Activated T-cell treated with anti-CD3 and anti-CD28 coated beads, Interleukin-2, amount 50 U/mL, for 72 hours (primary cell): ENCODE measurements at places on chromosomes 4 and X.

DNA sequence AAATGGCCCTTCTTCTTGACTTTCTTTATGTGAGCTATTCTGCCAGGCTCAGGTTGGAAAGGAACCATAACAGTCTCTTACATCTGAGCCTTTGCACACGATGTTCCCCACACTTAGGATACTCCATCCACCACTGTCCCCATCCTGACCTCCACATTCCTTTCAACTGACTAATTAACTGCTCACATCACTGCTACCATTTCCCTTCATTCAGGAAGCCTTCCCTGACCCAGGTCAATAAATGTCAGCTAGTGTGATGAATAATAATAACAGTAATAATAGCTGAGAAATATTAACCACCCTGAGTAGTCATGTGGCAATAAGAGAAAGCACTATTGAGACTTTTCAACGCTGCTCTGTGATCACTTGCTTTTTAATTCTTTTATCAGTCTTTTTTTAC is 291.7 kb downstream of the KCNIP4 start:
- DNase-seq: no peak

- no peak for DNase-seq
Observed at GRCh38 chr4:78297116-78297800, 240.1 kb downstream of the FRAS1 start.

GRCh38 chr4:41332510-41333054 is 75.9 kb downstream of the UCHL1 start:
- DNase-seq: no peak

- peak; percentile 26 for DNase-seq
Observed at GRCh38 chr4:1604706-1605205, 79.4 kb downstream of the FAM53A start.

- DNase-seq: no peak
Observed at GRCh38 chr4:46270986-46271596, 118.8 kb downstream of the GABRA2 start.

DNA sequence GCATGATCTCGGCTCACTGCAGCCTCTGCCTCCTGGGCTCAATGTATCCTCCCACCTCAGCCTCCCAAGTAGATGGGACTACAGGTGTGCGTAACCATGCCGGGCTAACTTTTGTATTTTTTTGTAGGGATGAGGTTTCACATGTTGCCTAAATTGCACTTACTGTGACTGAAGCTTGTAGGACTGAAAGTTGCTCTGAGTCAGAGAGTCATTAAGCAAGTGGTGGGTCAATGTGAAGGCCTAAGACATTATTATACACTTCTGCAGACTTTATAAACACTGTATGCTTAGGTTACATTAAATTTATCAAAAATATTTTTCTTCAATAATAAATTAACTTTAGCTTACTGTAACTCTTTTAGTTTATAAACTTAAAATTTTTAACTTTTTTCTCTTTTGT is 170.2 kb downstream of the FAT4 start:
- no peak for DNase-seq

GRCh38 chr4:106421441-106422296 is 53.1 kb upstream of the GIMD1 start:
- DNase-seq: no peak

- DNase-seq: no peak
Observed at GRCh38 chr4:183830438-183830985, 74.6 kb upstream of the STOX2 start.

- DNase-seq: no peak
Observed at GRCh38 chrX:97637289-97637688, 753.6 kb downstream of the RPA4 start.

- DNase-seq: no peak
Observed at GRCh38 chr4:47500776-47501175, 15.7 kb downstream of the ATP10D start.

- no peak for DNase-seq
Observed at GRCh38 chr4:123259676-123260646, 136.6 kb upstream of the SPRY1 start.

- no peak for DNase-seq
Observed at GRCh38 chr4:168803732-168804131, 206.3 kb downstream of the CBR4 start.

DNA sequence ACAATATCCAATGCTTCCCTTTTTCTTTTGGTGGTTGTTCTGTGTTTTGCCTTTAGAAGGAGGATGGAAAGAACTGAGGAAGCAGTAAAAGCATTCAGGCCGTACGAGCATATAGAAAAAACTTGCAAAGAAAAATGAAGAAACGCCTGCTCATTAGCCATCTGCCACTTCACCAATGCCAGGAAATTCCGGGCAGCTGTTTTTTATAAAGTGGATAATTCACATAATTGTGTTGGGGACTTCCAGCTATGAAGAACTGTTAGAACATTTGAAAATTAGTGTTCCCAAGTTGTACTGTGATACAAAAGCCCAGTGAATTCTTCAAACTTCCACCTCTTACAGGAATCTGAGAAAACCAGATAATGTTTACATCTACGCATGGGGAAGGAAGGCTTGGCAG is 11.7 kb downstream of the RELL1 start:
- no peak for DNase-seq

DNA sequence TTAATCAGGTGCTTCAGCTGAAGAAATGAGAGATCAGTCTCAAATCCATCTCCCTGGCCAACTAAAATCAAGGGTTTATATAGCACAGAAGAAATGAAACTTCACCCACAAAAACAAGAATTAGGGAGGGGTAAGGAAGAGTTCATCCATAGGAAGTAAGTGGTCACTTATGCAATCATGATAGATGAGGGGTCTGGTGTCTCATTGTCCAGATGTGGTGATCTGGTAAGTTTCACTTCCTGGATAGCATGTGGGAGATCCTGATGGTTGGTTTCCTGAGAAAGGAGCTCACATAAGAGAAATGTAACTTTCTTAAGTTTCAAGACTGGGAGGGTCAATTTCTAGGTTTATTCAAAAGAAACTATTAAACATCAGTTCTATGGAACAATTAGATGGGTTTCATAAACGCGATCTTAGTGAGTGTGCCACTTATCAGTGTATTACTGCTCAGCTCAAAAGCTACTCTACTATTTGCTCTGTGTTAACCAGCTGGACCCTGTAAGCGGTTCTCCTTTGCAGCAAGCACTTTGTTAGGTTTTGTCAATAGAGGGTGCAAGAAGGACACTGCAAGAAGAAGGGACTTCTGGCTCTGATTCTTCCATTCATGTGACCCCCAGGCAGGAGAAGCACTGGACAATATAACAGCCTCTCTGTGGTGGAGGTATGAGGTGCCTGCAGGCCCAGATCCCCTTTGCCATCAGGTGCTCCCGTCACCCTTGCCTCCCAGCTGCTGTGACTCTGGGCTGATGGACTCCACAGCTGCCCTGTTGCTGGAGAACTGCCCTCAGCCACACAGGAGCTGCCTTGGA is 35.4 kb upstream of the HPSE start:
- DNase-seq: no peak

DNA sequence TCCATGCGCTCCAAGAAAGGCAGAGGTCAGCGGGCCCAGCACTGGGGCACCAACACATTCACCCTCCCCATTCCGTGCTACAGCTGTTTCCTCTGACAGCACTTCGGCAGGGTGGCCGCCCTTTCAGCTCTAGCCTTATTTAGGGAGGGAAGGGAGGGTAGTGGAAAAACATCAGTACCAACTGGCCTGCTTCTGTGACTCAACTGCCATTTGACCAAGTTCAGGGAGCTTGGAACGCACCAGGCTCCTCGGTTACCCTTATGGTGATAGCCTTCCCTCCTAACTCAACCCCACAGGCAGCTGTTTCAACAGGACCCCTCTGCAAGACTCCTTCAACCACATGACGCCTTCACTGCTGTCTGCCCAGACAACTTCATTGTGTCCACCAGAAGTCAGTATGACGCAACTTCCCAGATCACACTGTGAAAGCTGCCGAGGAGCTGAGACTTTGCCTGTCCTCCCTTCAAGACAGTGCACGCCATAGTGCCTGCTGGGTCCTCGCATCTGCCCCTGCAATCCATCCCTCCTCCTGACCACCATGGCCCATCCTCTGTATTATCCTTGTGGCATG is 132.2 kb downstream of the AFAP1 start:
- DNase-seq: no peak

- peak; percentile 18 for DNase-seq
Observed at GRCh38 chr4:11424000-11424399, 4.7 kb downstream of the HS3ST1 start.

DNA sequence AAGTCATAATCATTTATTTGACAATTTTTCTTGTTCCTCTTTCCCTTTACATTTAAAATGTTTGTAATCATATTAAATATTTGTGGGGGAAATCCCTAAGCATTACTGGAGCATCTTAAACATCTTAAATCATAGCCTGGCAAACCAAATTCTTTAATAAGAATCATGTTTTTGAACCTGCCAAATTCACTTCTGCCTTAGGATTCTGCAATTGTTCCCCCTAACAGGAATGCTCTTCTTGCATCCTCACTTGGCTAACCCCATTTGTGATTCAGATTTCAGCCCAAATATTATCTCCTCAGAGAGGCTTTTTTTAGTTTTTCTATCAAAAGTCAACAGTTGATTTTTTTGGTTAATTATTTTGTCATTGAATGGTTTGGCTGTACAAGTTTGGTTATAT is 241.1 kb downstream of the MAPK10 start:
- no peak for DNase-seq

DNA sequence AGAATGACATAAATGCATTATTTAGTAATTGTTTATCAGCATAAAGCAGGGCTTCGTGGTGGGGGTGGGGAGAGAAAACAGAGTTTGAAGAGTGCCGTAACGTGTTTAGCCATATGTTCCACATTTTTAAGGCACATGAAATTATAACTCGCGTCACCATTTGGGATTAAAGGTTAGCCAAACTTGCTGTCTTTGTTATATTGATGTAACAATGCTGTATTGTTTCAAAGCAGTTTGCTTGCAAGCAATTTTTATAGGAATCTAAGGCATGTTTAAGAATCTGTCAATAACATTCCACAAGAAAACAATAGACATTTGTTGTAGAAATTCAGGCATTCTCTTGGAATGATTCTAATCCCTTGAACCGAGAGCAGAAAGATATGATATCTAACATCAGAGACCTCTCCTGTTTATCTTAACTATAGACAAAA is 78.3 kb downstream of the CLDN22 start:
- DNase-seq: no peak

DNA sequence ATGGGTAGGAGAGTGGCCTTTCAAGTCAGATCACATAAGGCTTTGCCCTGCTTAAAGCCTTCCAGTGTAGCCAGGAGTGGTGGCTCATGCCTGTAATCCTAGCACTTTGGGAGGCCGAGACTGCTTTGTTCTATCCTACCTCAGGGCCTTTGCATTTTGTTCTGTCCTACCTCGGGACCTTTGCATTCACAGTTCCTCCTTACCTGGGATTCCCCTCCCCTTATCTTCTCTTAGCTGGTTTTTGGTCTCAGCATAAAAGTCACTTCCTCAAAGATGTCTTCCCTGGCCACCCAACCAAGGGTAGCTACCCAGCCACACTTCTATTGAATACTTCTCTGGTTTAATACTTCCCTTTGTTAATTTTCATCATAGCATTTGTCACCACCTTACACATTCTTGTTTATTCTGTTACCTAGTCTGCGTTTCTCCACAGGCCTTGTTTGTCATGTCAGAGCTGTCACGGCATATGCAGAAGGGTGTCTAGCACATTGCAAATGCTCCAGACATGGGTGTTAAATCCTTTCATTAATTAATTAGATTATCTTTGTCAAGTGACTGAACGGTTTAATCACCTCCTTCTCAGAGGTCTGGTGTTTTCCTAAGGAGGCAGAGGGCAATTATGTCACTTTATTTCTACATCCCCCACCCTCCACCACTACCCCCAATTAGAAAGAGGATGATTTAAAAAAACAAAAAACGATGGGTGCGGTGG is 11.3 kb upstream of the SETD7 start:
- DNase-seq: no peak

DNA sequence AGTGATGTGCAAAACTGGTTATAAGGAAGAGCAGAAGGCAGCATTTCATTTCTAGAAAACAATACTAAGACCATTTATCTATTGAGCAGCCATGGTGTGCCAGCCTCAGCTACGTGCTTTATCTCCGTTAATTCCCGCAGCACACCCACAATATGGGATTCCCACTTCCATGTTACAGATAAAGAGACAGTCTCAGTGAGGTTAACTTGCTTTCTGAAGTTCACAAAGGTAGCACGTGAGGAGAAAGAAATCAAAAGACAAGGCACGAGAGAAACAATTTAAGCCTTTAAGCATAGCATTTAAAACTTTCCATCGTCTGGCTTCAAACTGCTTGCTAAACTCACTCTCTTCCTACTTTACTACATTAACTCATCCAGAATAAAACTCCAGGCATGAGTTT is 8.0 kb upstream of the RPL34 start:
- no peak for DNase-seq

DNA sequence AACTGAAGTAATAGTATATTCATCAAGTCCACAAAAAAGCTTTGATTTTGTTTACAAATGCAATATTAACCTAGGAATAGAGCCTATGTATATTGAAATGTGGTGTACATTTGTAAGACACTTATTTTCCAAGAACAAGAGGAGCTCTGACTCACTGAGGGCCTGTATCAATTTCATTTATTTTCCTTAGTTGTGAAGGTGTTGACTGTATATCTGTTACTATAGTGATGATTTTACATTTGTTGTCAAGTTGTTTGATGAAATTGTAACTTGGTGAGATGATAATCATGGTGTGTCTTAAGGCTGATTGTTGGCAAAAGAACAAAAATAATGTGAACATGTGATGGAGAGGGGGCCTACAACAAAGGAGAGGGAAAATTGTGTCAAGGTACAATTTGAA is 274.9 kb upstream of the TEX13A start:
- no peak for DNase-seq

DNA sequence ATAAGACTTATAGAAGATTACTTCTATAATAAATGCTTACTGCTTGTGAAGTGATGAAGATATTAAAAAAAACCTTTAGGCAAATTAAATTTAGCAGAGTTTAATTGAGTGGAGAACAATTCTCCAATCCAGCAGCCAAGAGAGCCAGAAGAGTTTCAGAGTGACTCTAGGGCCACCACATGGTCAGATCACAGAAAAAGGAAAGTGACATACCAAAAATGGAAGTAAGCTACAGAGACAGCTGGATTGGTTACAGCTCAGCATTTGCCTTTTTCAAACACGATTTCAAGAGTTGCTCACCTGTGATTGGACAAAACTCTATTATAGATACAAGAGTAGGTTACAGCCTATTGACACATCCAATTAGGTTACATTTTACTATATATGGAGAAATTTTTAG is 79.0 kb upstream of the TRAM1L1 start:
- no peak for DNase-seq

GRCh38 chrX:24946369-24946768 is 69.4 kb downstream of the ARX start:
- DNase-seq: no peak

- DNase-seq: no peak
Observed at GRCh38 chr4:153126137-153126536, 78.1 kb upstream of the TRIM2 start.

GRCh38 chr4:149553959-149554520 is 261.6 kb downstream of the IQCM start:
- DNase-seq: no peak

GRCh38 chrX:129026202-129026601 is 497.1 kb downstream of the SMARCA1 start:
- no peak for DNase-seq
